Activated gamma-delta T cell treated with anti-CD3 and anti-CD28 coated beads, Interleukin-2, amount 50 U/mL, for 16 hours (primary cell): ENCODE measurements at places on chromosomes 4 and X.

DNA sequence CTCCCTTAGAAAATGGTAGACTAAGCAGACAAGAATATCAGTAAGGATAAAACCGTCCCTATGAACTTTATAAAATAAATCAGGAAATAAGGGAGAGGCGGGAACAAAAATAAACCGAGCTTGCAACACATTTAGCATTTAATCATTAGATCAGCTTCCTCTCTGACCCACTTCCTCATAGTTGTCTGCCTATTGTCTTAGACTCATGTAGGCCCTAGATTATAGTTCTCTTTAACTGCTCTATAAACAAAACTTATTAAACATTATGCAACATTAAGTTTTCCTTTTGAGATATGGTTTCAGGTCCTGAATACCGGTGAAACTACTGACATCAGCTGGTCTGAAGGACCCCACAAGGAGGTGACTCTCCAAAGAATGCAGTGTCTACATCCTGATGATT lies 15.8 kb upstream of the SRD5A3 start:
- DNase-seq = no peak

DNA sequence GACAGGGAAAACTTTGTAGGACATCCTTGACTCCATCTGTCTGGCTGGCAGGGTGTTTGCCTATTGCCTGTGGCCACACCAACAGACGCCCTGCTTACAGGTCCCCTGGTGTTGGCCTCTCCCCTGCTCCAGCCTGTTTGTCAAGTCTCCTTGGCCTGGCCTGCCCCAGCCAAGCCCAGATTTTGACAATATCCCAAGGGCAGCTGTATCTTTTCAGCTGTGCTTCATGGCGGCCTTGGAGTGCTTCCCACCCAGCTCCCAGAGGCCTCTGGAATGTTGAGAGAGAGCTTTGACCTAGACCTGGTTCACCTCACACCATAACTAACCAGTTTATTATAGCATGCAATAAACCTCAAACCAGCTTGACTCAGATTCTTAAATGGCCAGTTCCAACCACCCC lies 204.0 kb upstream of the NHS start:
- no peak for DNase-seq

- no peak for DNase-seq
Measured at GRCh38 chrX:22128961-22129360, 96.8 kb downstream of the PHEX start.

GRCh38 chrX:22345884-22346283 lies 73.2 kb downstream of the CBLL2 start:
- no peak for DNase-seq

DNA sequence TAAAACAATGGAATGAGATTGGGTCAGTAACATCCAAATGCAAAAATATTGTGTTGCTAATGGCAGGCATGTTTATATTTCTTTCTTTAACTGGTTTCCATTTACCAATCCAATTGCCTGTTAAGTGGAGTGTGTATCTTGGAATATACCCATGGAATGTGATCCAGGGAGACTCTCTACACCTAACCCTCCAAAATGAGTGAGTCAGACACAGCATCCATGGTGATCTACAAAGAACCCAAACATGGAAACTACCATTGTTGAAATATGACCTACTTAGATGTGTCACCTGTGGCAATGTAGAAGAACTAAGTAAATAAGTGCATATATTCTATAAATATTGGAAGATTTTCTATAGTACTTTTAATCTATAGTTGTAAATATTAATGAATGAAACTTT lies 110.3 kb downstream of the AREG start:
- DNase-seq = no peak

DNA sequence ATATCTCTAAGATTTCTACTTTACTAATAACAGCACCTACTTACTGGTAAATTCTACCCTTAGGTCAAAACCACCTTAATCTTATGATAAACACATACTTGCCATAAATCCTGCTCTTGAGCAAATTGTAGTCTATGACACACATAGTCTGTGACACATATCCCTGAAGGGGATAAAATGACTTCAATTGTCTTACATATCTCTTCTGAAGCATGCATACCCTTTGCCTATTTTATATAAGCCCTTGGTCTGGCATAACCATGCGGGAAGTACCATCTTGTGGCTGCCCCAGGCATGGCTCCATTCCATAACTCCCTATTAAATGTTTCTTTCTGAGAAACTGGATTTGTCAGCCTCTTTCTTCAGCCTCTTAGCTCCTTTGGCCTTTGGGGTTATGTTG lies 248.9 kb downstream of the SLC7A11 start:
- no peak for DNase-seq

DNA sequence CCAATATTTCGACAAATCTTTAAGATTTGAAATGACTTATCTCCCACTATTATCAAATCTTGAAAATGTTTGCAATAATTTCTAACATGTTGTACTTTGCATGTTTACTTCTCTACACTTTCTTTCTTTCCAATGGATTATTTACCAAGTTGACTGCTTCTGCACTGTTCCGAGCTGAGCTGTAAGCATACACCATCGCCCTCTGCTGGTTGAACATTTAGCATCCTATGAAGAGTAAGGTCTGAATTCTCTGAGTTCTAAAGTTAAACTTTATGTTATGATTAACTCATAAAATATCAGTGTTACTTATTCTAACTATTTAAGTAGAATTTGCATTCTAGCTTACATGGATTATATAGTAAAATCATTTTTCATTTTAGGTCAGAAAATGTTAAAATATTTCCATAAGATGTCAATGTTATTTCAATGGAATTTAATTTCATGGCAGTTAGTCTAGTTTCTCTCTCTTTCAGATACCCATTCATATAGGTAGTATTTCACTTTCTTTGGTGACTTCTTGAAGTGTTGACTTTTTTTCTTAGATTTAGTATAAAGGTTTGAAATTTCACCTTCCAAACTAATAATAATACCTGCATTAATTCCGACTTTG lies 137.4 kb downstream of the DKK2 start:
- no peak for DNase-seq

GRCh38 chr4:169119536-169119935 lies 109.5 kb upstream of the CBR4 start:
- DNase-seq = no peak
